ENCODE measurements at places on chromosomes 7 and 10.

- no peak for DNase-seq
Measured at GRCh38 chr10:404991-405390, 269.7 kb downstream of the ZMYND11 start.

DNA sequence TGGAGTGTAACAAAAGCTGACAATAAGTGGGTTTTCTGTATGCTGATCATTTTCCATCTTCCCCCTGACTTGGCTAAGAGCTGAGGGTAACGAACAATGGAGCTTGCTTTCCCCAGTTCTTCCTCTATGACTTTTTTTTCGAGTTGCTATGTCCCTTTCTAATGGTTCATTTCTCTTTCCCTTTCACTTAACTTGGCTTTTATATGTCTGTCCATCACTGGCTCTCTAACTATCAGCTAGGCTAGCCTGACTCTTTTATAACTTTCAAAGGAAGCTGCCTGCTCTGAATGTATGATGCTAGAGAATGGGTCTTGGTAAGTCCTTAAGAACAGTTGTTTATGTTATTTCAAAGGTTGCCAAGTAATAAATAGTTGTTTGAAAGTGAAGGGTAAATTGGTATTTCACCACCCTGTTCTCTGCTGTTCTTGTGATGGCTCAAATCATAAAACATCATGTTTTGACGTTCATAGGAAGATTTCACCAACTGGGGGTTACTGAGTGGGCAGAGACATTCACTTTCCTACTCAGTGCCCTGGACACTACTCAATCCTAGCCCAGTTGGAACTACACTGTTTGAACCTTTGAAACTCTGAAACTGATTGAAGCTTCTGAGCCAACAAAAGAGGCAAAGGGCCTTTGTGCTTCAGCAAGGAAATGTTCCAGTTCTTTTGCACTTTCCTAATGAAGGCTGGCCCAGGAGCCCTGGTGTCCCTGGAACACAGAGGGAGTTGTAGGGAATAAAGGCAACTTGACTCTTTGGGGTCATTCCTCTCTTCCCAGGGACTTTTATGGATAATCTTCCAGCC lies 85.4 kb upstream of the PHYHIPL start:
- DNase-seq = no peak

- no peak for DNase-seq
Measured at GRCh38 chr10:11358011-11358410, 253.4 kb downstream of the USP6NL start.

DNA sequence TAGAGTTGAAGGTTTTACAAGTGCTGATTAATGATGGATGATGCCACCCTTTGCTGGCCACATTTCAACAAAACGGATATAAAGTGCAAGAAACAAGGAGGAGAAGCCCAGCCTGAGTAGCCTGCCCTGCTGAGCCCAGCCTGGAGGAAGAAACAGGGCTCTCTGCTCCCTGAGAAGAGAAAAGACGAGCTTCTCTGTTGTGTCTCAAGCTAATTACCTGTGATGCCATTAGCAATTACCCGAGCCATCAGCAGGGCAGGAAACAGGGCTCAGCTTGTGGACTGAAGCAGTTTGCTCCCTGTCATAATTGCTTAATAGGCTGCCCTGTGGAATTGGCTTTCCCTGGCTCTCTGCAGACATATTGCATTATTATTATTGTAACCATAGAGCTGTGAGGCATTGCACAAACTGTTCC lies 709.3 kb upstream of the AUTS2 start:
- no peak for DNase-seq

DNA sequence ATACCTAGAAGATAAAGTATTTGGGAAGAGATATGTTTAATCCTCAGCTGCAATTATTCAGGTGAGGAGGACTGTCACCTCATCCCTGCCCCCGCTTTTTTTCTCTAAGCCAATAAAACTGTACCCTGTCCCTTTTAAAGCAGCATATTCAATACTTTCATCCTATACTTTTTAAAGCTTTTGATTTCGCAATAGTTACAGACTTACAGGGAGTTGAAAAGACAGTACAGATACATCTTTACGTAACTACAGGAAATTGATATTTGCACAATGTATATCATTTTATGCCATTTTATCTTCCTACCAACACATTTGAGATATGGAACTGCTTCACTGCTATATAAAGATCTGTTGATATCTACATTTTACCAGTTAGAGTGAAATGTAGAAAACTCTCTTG lies 47.6 kb downstream of the STK17A start:
- DNase-seq = no peak

- no peak for DNase-seq
Measured at GRCh38 chr10:106816318-106817085, 348.0 kb downstream of the SORCS1 start.

DNA sequence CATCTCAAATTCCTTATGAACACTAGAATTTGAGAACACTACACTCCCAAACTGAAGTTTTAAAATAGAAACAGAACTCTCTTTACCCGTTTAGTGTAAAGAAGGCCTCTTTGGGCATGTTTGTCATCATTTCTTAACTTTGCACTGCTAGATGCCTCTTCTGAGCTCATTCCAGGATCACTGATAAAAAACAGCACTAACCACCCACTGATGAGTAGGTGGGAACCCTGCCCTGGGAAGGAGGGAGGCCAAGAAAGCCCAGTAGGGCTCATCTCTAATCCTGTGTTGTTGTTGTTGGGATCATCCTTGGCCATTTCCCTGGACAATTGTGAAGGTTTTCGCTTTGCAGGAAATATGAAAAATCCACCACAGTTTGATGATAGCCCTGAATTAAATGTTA lies 68.2 kb downstream of the CUBN start:
- no peak for DNase-seq

DNA sequence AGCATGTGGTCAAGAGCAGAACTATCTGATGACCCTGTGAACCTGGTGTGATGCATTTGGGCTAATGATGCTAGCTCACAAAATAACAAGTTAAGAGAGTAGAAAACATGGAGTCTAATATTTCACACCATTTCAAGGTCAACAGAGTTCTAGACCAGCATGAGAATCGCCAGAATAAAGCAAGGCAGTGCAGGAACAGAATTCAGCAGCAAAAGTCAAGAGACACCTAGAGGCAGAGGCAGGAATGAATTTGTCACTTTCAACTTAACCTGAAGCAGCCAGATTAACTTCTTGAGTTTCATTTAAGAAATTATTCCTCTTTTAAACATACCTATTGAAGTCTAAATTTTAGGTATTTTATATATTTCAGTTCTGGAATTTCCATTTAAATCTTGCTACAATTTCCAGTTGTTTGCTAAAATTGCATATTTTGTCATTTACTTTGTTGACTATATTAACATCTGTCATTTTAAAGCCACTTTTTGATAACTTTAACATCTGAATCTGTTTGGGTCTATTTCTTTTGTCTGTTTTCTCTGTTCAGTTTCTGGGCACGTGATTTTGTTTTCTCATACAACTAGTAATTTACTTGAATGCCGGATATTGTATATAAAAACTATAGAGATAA lies 44.2 kb upstream of the PRSS58 start:
- DNase-seq = peak; percentile 21

- DNase-seq = no peak
Measured at GRCh38 chr7:115034515-115034914, 112.6 kb downstream of the MDFIC start.

DNA sequence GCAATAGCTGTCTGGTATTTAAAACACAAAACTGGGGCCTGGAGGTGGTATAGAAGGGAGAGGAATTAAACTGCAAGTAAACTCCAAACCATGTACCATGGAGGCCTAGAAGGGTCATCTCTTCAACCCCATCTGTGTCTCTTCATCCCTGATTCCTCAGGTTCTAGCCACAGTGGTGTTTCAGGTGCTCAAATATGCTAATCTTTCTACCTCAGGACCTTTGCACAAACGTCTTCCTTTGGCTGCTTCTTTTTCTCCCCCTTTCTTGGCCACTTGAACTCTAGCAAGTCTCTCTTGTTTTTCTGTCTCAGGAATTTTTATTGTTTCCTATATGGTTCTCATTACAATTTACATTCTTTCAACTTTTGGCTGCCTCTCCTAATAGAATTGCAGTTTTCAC lies 25.6 kb upstream of the MTPN start:
- no peak for DNase-seq

- no peak for DNase-seq
Measured at GRCh38 chr10:117237401-117237991, 3.4 kb upstream of the SLC18A2 start.

GRCh38 chr10:112799726-112800510 lies 150.1 kb upstream of the TCF7L2 start:
- no peak for DNase-seq

- no peak for DNase-seq
Measured at GRCh38 chr7:107854989-107855388, 36.0 kb upstream of the DLD start.

DNA sequence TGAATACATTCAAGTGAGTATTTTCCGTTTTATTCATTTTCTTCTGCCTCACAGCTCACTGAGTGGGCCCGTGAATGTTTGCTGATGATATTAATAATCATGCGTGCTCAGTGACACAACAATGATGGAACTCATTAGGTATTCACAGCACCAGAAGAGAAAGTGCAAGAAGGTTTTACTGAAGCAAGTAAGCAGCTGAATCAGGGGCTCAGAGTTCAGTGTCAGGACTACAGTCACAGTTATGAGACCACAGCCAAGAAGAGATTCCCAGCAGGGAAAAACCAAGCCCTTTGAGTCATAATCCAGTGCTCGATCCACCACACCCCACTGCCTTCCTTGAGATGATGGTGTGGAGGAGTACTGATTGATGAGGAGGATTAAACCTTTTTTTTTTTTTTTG lies 247.4 kb downstream of the KIAA1217 start:
- no peak for DNase-seq

DNA sequence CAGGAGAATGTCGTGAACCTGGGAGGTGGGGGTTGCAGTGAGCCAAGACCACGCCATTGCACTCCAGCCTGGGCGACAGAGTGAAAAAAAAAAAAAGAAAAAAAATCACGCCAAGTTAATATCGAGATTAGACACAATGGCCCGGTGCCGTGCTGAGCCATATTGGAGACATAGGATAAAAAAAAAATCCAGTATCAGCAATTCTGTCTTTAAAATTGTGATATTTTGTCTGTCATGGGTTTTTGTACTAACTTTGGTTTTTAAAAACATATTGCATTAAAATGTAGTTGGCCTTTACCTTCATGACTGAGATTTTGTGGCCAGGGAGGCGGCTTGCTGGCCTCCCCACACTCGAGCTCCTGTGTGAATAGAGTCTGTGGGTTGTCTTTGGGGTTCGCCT lies 62.8 kb upstream of the PITRM1 start:
- no peak for DNase-seq

DNA sequence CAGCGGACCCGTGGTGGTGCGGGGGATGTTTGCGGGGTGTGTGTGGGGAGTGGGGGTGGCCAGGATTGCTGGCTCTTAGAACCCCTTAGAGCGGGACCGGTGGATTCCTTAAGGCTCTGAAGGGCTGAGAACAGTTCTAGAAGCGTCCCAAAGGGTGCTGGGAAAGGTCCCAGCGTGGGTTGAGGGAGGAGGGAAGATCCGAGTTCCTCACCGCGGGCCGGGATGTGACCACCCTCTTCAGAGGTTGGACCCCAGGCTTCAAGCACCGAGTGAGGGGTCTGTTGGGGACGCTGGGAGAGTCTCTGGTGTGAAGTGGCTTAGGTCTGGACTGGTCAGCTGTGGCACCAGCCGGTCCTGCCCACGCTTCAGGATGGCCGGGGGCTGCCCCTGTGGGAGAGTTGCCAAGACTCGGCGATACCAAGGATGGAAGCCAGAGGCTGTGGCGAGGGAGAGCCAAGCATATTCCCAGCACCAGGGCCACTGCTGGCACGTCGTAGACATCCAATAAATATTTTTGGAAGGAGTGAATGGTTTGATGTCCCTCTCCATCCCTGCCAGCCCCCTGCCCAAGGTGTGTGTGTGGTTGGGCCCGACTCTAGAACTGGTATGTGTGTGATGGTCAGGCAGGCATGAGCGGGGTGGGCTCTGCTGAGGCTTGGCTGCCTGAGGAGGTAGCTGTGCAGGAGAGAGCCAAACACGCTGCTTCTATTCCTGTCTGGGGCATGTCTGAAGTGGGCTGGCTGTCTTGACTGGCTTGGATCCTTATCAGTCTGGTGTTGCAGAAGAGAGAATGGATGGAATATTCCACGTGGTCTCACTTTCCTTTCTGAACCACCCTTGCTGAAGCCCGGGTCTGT lies 19.2 kb downstream of the ZNF775 start:
- DNase-seq = no peak

DNA sequence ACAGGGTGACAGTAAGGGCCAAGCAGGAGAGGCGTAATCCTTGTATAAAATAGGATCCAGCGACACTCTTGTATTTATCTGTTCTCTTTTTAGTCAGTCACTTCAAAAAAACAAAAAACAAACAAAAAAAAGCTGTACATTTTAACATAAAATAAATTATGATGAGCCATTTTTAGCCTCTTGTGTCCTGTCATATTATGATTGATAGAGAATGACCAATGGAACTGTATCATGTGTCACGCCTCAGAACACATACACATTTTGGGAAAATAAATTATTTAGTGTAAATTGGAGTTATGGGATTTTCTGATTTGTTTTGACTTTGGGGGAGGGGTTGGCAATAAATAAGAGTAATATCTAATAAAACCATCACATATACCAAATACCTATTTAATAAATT lies 79.3 kb upstream of the SAMD8 start:
- no peak for DNase-seq

DNA sequence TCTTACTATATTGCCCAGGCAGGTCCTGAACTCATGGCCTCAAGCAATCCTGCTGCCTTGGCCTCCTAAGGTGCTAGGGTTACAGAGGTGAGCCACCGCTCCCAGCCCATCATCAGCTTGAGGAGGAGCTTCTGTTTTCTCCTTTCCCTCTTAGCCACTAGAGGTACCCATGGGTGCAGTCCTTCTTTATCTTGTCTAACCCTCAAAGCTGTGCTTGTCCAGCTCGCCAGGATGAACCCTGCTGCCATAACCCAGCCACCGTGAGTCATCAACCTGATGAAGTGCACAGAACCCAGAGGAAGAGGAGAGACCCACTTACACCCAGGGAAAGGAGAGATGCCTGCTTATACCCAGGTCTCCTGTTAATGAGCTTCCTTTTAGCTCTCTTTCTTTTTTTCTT lies 133.4 kb downstream of the CUL2 start:
- DNase-seq = no peak

DNA sequence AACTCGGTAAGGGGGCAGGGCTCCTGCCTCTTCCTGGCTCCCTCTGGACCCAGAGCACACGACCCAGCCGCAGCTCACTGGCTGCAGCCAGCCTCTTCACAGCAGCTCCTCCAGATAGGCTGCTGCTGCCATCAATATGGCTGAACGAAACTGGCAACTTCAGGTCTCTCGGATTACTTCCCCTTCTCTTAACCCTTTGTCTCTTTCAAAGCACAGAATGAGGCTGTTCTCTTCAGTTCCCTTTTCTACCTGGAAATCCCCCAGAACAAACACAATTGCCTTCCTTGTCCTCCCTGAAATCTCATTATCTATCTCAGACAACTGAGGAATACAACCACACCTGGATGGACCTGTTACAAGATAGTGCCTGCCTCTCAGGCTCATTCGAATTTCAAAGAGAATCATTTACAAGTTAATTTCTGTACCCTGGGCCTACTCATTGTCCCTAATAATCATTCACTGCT lies 193.4 kb upstream of the MBL2 start:
- no peak for DNase-seq

DNA sequence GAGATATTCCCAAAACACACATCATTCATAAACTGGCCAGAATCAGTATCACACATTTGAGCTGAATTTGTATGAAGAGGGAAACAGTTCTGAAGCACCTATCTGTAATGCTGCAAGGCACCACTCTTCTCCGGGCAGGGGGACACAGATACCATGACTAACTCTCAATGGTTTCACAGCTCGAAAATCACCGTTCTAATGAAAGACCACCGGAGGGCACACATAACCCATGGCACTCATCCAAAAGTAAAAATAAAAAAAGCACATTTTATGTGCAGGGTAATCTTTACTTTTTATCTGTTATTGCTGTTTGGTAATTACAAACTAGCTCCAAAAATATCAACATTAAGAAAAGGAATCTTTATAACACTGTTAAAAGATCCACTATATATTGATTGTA lies 137.5 kb downstream of the PARD3 start:
- DNase-seq = no peak

All from SW 1271 (cell line).